ENCODE measurements at places on chromosomes 12 and 14.

GRCh38 chr12:7605900-7606465, 59.7 kb downstream of the APOBEC1 start:
- DNase-seq = no peak

- peak; percentile 20 for DNase-seq
These were observed 121.2 kb downstream of the PRICKLE1 start for GRCh38 chr12:42468341-42468821.

DNA sequence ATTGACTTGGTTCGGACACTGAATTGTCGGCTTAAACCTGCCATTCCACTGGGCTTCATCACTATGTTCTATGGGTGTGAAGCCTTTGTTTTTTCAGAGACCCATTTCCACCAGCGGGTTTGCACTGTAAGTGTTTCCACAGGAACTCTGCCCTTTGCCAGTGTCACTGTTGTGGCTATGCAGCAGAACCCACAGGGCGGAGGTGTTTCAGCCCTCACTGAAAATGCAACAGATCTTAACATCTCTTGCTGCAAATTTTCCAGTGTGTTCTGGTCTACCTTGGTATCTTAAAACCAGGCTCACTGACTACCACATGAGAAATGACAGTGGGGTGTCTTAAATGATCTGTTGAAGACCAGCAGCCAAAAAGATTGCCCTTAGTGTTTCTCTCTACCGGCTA, 21.1 kb downstream of the PRKCH start:
- DNase-seq = no peak

GRCh38 chr12:108531929-108532848, 17.1 kb downstream of the FICD start:
- DNase-seq = no peak

- peak; percentile 22 for DNase-seq
These were observed at the start of gene RTN1 for GRCh38 chr14:59870277-59871165. Gene RTN1, minus strand, starts transcription at chr14:59870776. Its CDS starts 146 bp downstream, at chr14:59870630.

DNA sequence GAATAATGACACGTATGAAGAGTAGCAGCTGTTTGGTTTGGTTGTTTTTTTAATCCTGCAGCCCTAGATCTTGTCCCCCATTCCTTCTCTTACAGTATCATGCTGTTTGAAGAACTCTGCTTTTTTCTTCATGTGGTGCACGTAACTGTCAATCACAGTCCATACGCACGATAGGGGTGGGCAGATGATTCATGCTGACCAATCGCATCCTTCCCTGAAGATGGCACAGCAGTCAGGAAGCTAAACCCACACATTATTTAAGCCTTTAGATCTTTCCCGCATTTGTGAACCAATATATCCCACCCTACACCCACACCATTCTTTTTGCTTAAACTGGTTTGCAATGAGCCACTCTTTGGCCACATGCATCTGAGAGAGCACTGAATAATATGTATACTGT, 158.9 kb upstream of the PLEKHA5 start:
- no peak for DNase-seq

- DNase-seq = no peak
These were observed 353.6 kb downstream of the TMEM121 start for GRCh38 chr14:105879867-105880561.

DNA sequence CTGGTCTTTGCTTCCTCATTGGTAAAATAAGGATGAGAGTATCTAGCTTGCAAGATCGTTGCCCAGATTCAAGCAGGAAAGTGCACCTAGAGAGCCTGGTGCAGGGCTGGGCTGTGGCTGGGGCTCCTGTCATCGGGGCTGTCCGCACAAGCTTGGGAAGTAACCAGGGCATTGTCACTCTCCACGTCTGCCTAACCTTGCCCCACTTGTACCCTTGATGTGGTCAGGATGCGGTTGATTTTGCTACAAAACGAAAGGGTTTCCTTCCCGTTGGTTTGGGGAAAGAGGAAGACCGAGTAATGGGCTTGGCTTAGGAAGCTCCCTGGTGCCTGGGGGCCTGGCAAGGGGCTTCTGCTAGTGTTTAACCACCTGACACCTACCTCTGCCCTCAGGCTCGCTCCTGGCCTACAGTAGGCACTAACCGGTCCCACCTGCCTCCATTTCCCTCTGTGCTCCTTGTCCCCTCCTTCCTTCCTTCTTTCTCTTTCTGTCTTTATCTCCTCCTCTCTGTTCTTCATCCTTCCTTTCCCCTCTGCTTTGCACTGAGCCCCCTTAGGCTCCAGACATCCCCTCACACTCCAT, 21.8 kb downstream of the MVK start:
- DNase-seq = no peak

- no peak for DNase-seq
These were observed 31.5 kb downstream of the PHETA1 start for GRCh38 chr12:111337371-111337770.

DNA sequence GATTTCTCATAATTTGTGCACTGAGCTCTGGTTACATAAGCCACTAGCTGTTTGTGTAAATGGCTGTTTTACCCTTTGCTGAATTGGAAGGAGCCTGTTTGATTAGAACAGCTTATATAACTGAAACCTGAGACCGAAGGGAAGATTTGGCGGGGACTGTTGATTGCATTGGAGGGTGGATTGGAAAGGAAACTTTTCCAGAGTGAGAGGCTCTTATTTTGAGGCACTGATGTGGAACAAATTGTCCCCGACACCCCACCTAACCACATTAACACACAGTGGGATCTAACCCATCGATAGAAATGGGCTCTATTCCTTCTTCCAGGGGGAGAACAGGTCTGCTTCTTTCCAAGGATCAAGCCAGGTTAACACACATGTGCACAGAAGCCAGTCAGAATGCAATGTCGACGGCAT, 51.7 kb downstream of the TMEM30B start:
- DNase-seq = no peak

DNA sequence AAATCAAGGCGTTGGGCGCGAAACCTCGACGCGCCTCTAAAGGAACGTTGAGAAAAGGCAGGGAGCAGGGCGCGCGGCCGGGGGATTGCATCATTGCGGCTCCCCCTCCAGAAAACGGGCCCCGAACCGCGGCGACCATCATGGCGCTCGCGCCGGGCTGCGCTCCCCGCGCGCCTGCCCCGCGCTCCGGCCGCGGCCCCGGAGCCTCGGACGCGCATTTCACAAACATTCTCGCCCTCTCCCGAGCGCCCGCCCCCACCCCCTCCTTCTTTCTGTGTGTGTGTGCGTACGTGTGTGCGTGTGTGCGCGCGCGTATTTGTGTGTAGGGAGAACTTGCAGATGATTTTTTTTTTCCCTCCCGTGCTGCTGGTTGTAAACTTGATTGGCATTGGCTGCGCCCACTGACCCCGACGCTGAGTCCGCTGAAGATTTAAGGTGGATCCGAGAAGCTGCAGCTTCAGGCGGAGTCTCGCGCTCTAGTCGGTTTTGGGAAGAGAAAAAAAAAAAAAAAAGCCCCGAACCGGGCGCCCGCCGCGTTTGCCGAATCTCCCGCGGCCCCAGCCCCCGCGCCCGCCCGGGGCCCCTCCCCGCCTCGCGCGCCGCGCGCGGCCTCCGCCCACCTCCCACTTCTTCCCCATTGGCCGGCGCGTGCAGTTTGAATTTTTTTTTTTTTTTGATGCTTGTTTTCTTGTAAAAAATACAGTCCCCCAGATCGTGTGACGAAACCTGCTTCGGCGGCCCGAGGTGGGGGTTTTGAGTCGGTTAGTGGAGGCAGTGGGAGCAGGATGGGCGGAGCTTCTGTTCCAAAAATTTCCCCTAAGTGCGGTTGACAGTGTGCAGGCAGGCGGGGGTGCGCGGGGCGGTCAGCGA, 8.2 kb downstream of the CDKN1B start:
- DNase-seq = peak; percentile 100

- DNase-seq = no peak
These were observed 1272.5 kb upstream of the SEL1L start for GRCh38 chr14:82805892-82806825.

All from fibroblast of the aortic adventitia (primary cell).